ENCODE measurements at places on chromosomes 1 and 21. TPM values are rescaled to one million over a fixed set of nuclear protein-coding genes. Genes with fewer than 3 reads are reported as not detected.

The IFI44 gene
- 3.9 TPM for total RNA-seq

The PBXIP1 gene
- total RNA-seq, result 61.2 TPM

DNA sequence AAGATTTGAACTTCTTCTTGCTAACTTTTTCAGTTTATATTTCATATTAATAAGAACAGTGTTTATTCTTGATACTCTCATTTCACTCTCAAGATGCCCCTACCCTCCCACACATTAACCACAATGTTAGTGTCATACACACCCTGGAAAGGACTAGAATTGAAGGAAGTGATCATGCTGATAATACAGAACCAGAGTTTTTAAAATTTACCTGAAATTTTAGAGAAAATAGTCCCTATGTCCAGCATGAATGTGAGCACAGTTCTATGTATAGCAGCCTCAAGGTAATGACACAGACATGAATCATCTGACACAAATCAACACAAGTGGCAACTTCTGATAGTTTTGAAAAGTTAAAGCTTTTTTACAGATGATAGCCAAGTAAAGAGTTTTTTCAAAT is 26.0 kb downstream of the RGS1 start:
- DNase-seq, result no peak

GRCh38 chr1:36053978-36054377 is 29.9 kb upstream of the TEKT2 start:
- DNase-seq, result no peak

- DNase-seq, result no peak
Measured at GRCh38 chr1:219323426-219323825, 149.7 kb downstream of the LYPLAL1 start.
